ENCODE measurements at places on chromosomes 16 and 17.

- DNase-seq: no peak
Observed at GRCh38 chr17:51088287-51088686, 32.4 kb downstream of the SPAG9 start.

- DNase-seq: no peak
Observed at GRCh38 chr17:28959471-28959871, 8.2 kb upstream of the PHF12 start.

- DNase-seq: no peak
Observed at GRCh38 chr16:74734361-74735161, 33.9 kb upstream of the MLKL start.

DNA sequence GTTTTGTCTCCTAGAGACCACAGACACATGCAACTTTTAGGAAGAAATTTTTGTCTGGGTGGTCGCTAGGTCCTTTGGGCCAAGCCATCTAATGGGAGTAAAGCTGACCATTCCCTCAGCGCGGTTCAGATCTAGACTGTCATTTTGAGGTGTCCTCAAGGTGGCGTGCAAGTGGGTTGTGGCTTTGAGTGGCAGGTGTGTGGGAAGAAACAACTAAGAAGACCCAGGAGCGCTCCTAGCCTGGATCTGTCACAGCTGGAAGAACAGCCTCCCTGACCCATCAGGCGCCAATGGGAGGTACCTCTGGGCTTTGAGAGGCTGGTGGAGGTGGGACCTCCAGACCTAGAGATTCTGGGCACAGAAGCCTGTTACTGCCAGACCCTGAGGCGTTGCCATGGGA lies 645.1 kb downstream of the KCNJ18 start:
- DNase-seq: no peak

GRCh38 chr16:31460582-31461002 lies 1.3 kb downstream of the ARMC5 start:
- DNase-seq: no peak

Measured in progenitor cell of endocrine pancreas (in vitro differentiated cells).